Karpas-422 (cell line): ENCODE measurements at places on chromosomes 12 and 14. TPM values are rescaled to one million over a fixed set of nuclear protein-coding genes. Genes with fewer than 3 reads are reported as not detected.

GRCh38 chr14:53651096-53651740 is 305.4 kb downstream of the BMP4 start:
- DNase-seq: no peak
- no peak overlapping the region for H3K4me3 ChIP-seq
- no peak overlapping the region for H3K27ac ChIP-seq
- no peaks in the 10 kb centered on the region for H3K36me3 ChIP-seq

DNA sequence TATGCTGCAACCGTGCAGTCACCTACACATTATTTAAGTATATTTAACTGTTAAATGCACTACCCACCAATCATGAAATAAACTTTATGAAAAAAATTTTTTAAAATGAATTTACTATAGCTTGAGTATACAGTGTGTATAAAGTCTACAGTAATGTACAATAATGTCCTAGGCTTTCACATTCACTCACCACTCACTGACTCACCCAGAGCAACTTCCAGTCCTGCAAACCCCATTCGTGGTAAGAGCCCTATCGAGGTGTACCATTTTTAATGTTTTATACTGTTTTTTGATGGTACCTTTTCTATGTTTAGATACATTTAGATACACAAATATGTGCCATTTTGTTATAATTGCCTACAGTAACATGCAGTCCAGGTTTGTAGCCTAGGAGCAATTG is 48.1 kb downstream of the KLRG1 start:
- H3K4me3 ChIP-seq: no peak overlapping the region
- no peaks in the 10 kb centered on the region for H3K4me1 ChIP-seq

DNA sequence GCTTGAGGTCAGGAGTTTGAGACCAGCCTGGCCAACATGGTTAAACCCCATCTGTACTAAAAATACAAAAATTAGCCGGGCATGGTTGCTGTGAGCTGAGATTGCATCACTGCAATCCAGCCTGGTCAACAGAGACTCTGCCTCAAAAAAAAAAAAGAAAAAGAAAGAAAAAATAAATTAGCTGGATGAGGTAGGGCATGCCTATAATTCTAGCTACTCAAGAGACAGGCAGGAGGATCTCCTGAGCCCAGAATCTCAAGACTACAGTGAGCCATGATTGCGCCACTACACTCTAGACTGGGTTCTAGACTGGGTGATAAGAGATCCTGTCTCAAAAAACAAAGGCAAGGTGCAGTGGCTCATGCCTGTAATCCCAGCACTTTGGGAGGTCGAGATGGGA is 16.9 kb downstream of the PPP4R3A start:
- H3K36me3 ChIP-seq: peaks cover 24% of the 10 kb centered on the region; the same call in 1 of the 2 replicates
- no peak overlapping the region for H3K4me3 ChIP-seq
- H3K27ac ChIP-seq: no peak overlapping the region
- H3K4me1 ChIP-seq: peaks cover 48% of the 10 kb centered on the region
- H3K27me3 ChIP-seq: no peaks in the 10 kb centered on the region
- DNase-seq: no peak

DNA sequence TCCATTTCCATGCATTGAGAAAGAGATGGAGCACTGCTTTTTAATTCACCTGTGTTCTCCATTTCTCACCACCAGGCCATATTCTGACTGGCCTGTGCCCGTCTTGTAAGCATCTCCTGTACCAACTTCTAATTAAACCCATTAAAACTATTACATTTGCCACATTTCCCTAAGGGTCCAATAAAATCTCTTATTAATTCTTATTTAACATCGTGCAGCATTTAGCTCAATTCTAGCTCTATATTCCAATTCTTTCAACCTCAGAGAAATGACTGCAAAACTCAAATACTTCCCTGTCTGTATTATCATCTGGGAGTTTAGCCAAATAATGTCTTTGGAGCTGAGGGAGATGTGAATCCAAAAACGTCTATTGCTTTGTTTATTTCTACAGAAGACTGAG is 495.4 kb upstream of the TMEM132C start:
- no peak for DNase-seq
- H3K4me3 ChIP-seq: no peak overlapping the region
- no peak overlapping the region for H3K27ac ChIP-seq
- no peaks in the 10 kb centered on the region for H3K36me3 ChIP-seq
- no peaks in the 10 kb centered on the region for H3K27me3 ChIP-seq

- H3K27me3 ChIP-seq: no peaks in the 10 kb centered on the region
- H3K4me3 ChIP-seq: no peak overlapping the region
- H3K4me1 ChIP-seq: peaks cover 54% of the 10 kb centered on the region
- DNase-seq: no peak
- H3K36me3 ChIP-seq: peaks cover 24% of the 10 kb centered on the region
These were observed 1.9 kb upstream of the PNN start for GRCh38 chr14:39173198-39173597.

Gene APOLD1
- 1.4 and 1.5 TPM in 2 replicates for total RNA-seq

Gene RASSF9
- total RNA-seq: not detected in 2 replicates

Gene BDKRB1
- total RNA-seq: not detected in 2 replicates

Gene SLC39A2
- total RNA-seq: not detected in 2 replicates
